ENCODE measurements at places on chromosomes 3 and 15. TPM values are rescaled to one million over a fixed set of nuclear protein-coding genes. Genes with fewer than 3 reads are reported as not detected.

The IL16 gene
- total RNA-seq = 89.8 TPM

The LRRIQ4 gene
- total RNA-seq = not detected

The GOLGA8O gene
- 3.7 TPM for total RNA-seq

The KNG1 gene
- 0.21 TPM for total RNA-seq

The GPD1L gene
- 16.8 TPM for total RNA-seq

The SEMA6D gene
- under 0.01 TPM for total RNA-seq

The SPATA12 gene
- total RNA-seq = not detected

All from mononuclear cell (primary cell).